ENCODE measurements at places on chromosomes 12 and 14.

DNA sequence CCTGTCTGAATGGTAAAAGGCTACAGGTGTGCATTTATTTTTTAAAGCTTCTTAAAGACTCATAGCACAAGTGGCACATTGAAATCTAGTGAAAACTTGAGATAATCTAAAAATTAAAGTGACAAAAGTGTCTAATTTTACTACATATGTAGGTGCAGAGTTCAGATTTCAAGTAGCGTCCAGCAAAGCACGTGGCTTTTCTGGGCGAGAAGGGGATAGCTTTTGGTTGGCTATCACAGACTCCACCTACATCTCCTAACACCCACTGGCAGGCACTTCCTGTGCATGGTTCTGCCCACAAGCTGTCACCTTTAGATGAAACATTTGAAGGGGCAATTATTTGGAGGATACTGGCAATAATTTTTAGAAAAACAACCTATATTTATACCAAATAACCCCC lies 1.9 kb upstream of the PITPNM2 start:
- H3K27ac ChIP-seq = no peak overlapping the region
- no peak overlapping the region for H3K4me3 ChIP-seq
- DNase-seq = no peak
- H3K4me1 ChIP-seq = peaks cover 12% of the 10 kb centered on the region
- H3K36me3 ChIP-seq = peaks cover 4% of the 10 kb centered on the region

DNA sequence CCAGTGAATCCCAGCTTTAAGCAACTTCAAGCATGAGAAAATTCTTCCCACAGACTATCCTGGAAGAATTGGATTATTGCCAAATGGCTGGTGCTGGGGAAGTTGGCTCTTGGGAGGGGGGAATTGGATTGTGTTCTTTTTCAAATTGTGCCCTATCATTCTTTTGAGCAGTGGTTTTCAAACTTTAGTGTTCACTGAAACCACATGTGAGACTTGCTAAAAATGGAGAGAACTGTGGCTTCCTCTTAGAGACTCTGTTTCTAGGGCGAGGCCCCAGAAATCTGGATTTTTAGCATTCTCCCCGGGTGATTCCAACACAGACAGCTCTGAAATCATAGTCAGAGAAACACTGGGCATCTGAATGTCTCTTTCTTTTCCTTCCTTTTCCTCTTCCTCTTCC lies 14.3 kb upstream of the OTUB2 start:
- peaks cover 18% of the 10 kb centered on the region for H3K4me1 ChIP-seq
- H3K27me3 ChIP-seq = no peaks in the 10 kb centered on the region
- H3K27ac ChIP-seq = no peak overlapping the region
- DNase-seq = no peak
- no peak overlapping the region for H3K4me3 ChIP-seq

GRCh38 chr14:71701990-71702389 lies 230.2 kb upstream of the RGS6 start:
- no peak overlapping the region for H3K27ac ChIP-seq
- H3K36me3 ChIP-seq = no peaks in the 10 kb centered on the region
- H3K4me1 ChIP-seq = peaks cover 9% of the 10 kb centered on the region
- DNase-seq = no peak

- H3K27ac ChIP-seq = no peak overlapping the region
- H3K36me3 ChIP-seq = no peaks in the 10 kb centered on the region
- no peak overlapping the region for H3K4me3 ChIP-seq
- peaks cover 4% of the 10 kb centered on the region for H3K4me1 ChIP-seq
- DNase-seq = no peak
Measured at GRCh38 chr12:67940780-67941243, 48.4 kb upstream of the IFNG-AS1 start.

DNA sequence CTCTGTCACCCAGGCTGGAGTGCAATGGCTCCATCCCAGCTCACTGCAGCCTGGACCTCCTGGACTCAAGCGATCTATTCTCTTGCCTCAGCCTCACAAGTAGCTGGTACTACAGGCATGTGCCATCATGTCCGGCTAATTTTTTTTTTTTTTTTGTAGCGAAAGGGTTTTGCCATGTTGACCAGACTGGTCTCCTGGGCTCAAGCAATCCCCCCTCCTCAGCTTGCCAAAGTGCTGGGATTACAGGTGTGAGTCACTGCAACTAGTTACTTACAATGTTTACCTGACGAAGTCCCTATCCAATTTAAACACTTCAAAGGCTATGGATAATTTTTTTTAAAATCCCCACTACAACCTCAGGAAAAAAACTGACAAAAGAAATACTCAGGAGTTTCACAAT lies 1.8 kb downstream of the KRR1 start:
- H3K27me3 ChIP-seq = no peaks in the 10 kb centered on the region
- H3K4me1 ChIP-seq = peaks cover 7% of the 10 kb centered on the region
- no peak overlapping the region for H3K27ac ChIP-seq
- H3K36me3 ChIP-seq = peaks cover 13% of the 10 kb centered on the region
- peak overlapping the region; percentile 89 for H3K4me3 ChIP-seq

- peak overlapping the region; percentile 93 for H3K4me3 ChIP-seq
- no peak overlapping the region for H3K27ac ChIP-seq
- no peaks in the 10 kb centered on the region for H3K36me3 ChIP-seq
- peaks cover 53% of the 10 kb centered on the region for H3K27me3 ChIP-seq
Measured at GRCh38 chr12:123151457-123152454, 866 bp upstream of the PITPNM2 start.

GRCh38 chr12:4051596-4051995 lies 178.4 kb upstream of the PARP11 start:
- no peaks in the 10 kb centered on the region for H3K36me3 ChIP-seq
- no peak overlapping the region for H3K4me3 ChIP-seq
- H3K4me1 ChIP-seq = peaks cover 23% of the 10 kb centered on the region
- no peak overlapping the region for H3K27ac ChIP-seq
- no peaks in the 10 kb centered on the region for H3K27me3 ChIP-seq

GRCh38 chr14:91396013-91396660 lies 21.5 kb downstream of the CCDC88C start:
- peak overlapping the region; percentile 15 for H3K27ac ChIP-seq
- no peaks in the 10 kb centered on the region for H3K36me3 ChIP-seq
- H3K4me3 ChIP-seq = no peak overlapping the region
- no peaks in the 10 kb centered on the region for H3K27me3 ChIP-seq

DNA sequence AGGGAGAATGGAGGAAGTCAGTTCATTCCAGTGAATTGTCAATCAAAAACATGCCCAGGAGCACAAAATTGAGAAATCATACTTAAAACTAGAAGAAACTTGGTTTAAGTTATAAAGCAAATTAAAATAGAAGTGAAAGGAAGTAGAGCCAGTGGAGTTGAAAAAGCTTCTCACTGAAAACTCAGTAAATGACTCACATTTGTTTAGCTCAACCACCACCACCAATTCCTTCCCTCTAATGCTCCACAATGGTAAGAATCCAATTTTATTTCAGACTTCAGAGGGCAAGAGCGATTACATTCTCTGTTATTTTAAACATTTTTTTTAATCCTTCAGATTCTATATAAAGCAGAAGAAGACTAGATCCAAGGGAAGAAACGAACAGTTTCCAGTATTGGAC lies 19.4 kb downstream of the UTP20 start:
- no peaks in the 10 kb centered on the region for H3K27me3 ChIP-seq
- DNase-seq = no peak
- no peak overlapping the region for H3K27ac ChIP-seq
- H3K36me3 ChIP-seq = peaks cover 9% of the 10 kb centered on the region
- no peaks in the 10 kb centered on the region for H3K4me1 ChIP-seq

- no peaks in the 10 kb centered on the region for H3K4me1 ChIP-seq
- H3K36me3 ChIP-seq = no peaks in the 10 kb centered on the region
- H3K4me3 ChIP-seq = no peak overlapping the region
Measured at GRCh38 chr12:58364389-58365086, 423.2 kb downstream of the ATP23 start.

DNA sequence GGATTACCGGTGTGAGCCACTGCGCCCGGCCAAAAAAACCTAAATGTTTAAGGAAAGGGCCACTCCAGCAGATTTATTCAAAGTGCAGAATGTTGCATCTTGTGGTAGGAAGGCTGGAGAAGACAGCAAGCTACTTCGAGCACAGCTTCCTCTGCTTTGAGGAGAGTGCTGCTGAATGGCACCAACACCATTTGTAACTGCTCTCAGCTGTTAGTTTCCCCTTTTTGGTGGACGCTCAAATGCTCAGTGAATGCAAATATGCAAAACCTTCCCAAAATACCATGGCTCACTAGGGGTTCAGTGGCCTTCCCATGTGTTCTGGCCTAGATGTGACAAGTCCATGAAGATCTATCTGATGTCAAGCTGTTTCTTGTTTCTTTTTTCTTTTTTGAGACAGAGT lies 2.9 kb upstream of the TDRD9 start:
- DNase-seq = no peak
- H3K27ac ChIP-seq = no peak overlapping the region
- no peaks in the 10 kb centered on the region for H3K36me3 ChIP-seq

- no peak for DNase-seq
- no peak overlapping the region for H3K4me3 ChIP-seq
- no peaks in the 10 kb centered on the region for H3K4me1 ChIP-seq
- H3K27me3 ChIP-seq = no peaks in the 10 kb centered on the region
- no peaks in the 10 kb centered on the region for H3K36me3 ChIP-seq
Measured at GRCh38 chr12:77667101-77667500, 163.6 kb upstream of the NAV3 start.

- H3K36me3 ChIP-seq = no peaks in the 10 kb centered on the region
- DNase-seq = no peak
- no peaks in the 10 kb centered on the region for H3K4me1 ChIP-seq
Measured at GRCh38 chr14:105149146-105149781, 19.3 kb downstream of the JAG2 start.

DNA sequence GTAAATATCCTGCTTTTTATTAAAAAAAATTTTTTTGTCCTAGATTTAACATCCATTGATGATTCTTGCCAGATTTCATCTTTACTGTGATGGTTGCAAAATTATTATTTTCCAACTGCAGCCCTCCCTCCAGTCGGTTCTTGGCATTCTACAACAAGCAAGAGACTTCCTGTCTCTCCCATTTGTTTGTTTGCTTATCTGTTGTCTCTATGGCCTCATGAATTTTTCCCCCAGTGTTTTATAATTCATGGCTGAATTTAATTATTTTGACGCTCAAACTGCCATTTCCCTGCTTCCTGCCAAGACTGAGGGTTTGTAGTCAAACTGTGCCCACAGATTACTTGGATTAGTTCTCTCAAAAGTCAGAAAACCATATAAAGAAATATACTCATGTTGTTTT lies 25.9 kb downstream of the CGRRF1 start:
- no peaks in the 10 kb centered on the region for H3K27me3 ChIP-seq
- H3K4me3 ChIP-seq = no peak overlapping the region
- DNase-seq = no peak
- H3K36me3 ChIP-seq = peaks cover 8% of the 10 kb centered on the region
- no peak overlapping the region for H3K27ac ChIP-seq
- H3K4me1 ChIP-seq = peaks cover 17% of the 10 kb centered on the region

DNA sequence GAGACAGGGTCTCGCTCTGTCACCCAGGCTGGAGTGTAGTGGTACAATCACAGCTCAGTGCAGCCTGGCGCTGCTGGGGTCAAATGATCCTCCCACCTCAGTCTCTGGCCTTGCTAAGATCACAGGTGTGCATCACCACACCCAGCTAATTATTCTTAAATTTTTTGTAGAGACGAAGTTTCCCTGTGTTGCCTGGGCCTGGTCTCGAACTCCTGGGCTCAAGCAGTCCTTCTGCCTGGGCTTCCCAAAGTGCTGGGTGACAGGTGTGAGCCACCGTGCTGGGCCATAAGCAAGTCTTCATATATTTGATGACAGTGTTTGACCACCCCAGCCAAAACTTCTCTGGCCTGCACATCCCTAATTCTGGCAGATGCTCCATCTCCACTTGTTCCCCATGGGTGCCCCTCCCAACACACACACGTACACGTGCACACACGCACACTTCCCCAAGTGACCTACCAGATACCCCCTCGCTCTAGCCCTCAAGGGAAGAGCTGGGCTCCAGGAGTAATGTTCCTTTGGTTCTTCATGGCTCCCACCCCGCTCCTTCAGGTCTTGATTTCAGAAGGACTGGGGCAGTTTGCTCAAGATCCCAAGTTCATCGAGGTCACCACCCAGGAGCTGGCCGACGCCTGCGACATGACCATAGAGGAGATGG lies 104.3 kb upstream of the FKBP4 start:
- peaks cover 41% of the 10 kb centered on the region for H3K27me3 ChIP-seq
- no peak for DNase-seq
- peak overlapping the region; percentile 67 for H3K4me3 ChIP-seq

DNA sequence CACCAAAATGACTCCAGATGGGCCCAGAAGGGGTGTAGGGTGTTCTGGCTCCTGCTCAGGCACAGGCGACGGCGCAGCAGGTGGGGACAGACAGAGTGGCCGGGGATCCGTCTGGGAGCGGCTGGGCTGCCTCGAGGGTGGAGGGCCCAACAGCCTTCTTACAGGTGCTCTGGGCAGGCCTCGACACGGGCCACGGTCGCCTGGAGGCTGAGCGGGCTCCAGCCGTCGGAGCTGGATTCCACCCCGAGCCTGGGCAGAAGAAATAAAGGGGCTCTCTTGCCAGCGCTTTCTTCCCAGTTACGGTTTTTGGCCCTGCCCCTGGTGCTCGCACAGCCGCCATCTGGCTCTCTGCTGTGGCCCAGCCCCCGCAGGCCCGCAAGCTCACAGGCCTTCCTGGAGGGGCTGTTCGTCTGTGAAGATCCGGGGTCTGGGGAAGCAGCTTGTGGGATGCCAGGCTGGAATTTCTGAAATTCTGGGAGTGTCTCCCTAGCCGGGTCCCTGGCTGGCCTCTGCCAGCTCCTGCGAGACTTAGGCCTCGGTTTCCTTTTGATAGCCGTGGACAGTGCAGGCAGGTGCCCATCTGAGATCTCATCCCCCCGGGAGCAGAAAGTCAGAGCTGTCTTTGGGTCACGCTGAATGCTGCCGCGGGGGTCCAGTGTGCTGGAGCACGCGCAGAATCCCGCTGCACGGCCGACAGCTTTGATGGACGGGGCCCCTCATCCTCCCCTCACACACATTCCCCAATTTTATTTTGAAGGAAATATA lies 122.7 kb downstream of the PAPOLA start:
- no peaks in the 10 kb centered on the region for H3K36me3 ChIP-seq
- H3K27ac ChIP-seq = no peak overlapping the region
- H3K4me1 ChIP-seq = no peaks in the 10 kb centered on the region
- peak; percentile 11 for DNase-seq
- no peaks in the 10 kb centered on the region for H3K27me3 ChIP-seq

DNA sequence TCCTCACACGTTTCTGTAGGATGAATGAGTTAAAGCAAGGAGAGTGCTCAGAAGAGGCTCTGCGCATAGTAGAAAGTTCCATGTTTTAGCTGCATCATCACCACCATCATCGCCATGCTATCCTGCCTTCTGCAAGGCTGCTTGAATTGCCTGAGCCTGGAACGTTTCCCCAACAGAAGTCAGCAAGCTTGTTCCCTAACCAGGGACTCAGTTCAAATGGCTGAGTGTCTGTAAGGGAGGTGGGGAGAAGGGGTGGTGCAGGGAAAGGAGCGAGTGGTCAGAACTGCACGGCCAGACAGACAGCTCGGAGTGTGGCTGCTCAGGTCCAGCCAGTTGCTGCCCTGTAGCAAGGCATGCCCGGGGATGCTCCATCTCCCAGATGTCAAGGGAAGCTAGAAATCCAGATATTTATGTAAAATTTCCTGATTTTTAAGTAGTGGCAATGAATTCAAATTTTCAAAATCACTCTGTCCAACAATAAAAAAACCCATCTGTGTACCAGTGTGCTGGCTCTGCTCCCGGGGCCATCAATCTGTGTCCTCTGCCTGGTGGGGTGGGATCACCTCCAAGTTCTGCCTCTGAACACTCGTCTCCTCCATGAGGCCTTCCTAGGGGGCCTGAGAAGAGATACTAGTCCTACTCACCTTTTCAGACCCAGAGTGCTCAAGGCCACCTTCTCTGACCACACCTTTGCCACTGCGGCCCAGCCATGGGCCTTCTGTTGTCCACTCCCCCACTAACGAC lies 162.7 kb downstream of the FOXN3 start:
- no peaks in the 10 kb centered on the region for H3K27me3 ChIP-seq
- no peaks in the 10 kb centered on the region for H3K36me3 ChIP-seq

GRCh38 chr12:120013659-120014380 lies 24.8 kb downstream of the BICDL1 start:
- H3K27ac ChIP-seq = no peak overlapping the region
- DNase-seq = no peak
- peaks cover 6% of the 10 kb centered on the region for H3K4me1 ChIP-seq
